DMS79 (cell line): ENCODE measurements at places on chromosomes 5 and 9.

DNA sequence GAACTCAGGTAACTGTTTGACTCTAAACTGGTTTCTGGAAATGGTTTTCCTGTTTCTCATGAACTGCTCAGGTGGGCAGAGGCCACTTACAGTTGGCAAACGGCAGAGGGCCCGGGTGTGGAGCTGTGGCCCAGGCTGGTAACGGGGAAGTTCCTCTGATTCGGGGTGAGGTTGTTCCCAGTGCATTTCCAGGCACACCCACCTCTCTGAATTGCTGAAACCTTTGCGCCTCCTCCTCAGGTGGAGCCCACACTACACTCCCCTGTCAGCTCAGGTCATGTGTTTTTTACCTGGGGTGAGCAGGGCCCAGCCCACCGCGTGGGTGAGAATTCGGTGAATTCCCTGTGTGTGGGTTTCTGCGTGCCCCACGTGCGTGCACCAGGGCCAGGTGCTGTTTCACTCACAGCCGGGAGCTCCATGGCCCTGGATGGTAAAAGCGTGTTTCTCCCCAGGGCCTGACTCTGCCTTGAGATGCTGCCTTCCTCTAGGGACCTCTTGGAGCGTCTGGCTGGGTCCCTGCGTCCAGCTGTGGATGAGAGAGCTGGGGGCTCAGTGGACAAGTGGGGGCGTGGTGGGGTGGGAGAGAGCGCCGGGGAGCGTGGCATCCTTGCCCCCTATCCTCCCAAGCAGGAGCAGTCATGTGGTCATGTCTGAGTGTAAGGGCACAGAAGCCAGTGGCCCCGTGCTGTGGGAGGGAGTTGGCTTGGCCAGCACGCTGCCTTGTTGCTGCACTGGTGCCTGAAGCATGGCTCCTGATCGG is 33.5 kb upstream of the LPCAT1 start:
- DNase-seq: no peak

DNA sequence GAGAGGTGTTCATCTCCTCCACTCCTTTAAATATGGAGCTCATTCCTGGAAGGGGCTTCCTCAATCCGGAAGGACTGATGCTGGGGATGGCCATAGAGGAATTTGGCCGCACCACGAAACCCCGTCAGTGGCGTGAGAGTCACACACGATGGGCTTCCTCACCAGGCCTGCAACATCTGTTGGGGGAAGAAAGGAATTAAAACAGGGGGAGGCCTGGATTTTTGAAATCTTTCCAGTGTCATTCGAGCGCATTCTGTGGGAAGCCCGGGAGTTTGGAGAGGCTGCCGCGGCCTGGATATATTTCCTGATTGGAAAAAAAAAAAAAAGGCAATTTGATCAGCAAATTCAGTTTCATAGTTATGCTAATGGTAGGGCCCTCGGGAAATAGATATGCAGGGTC is 76.3 kb upstream of the ORM1 start:
- no peak for DNase-seq

GRCh38 chr5:68178579-68178978 is 37.0 kb upstream of the PIK3R1 start:
- DNase-seq: no peak

GRCh38 chr5:56737002-56737621 is 78.2 kb upstream of the MAP3K1 start:
- no peak for DNase-seq

- no peak for DNase-seq
These were observed 55.9 kb downstream of the ADRB2 start for GRCh38 chr5:148882332-148882731.

DNA sequence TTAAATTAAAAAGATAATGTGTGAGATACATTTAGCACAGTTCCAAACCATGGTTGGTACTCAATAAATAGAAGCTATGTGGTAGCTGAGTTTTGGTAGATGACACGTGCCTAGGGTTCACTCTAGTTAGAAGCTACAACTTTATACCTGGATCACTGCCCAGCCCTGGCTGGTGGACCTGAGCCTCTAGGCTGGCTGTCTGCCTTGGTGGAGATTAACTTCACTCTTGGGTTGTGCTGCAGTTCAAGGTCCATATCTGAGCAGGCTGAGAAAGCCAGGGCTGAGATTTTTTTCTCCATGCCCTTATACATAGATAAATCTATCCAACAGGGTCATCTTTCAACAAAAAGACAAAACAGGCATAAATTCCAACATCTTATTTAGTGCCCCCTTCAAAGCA is 44.6 kb upstream of the SPDL1 start:
- no peak for DNase-seq

DNA sequence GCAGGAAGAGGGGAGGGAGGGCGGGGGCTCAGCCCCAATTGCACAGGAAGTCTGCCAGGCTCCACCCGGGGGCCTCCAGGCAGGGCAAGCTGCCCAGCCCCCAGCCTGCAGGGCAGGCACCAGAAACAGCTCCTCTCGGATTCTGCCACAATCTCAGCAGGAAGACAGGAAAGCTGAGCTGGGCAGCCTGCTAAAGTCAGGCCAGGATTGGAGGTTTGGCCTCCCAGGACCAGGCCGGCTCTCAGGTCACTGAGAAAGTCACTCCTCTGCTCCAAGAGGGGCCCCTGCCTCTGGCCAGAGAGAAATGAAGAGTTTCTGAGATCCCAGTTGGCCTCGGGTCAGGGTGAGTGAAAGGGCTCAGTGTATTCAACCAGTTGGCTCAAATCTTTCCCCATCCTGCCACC is 54.6 kb upstream of the STXBP1 start:
- no peak for DNase-seq

- no peak for DNase-seq
These were observed 10.5 kb upstream of the ENTREP1 start for GRCh38 chr9:69314547-69314946.

DNA sequence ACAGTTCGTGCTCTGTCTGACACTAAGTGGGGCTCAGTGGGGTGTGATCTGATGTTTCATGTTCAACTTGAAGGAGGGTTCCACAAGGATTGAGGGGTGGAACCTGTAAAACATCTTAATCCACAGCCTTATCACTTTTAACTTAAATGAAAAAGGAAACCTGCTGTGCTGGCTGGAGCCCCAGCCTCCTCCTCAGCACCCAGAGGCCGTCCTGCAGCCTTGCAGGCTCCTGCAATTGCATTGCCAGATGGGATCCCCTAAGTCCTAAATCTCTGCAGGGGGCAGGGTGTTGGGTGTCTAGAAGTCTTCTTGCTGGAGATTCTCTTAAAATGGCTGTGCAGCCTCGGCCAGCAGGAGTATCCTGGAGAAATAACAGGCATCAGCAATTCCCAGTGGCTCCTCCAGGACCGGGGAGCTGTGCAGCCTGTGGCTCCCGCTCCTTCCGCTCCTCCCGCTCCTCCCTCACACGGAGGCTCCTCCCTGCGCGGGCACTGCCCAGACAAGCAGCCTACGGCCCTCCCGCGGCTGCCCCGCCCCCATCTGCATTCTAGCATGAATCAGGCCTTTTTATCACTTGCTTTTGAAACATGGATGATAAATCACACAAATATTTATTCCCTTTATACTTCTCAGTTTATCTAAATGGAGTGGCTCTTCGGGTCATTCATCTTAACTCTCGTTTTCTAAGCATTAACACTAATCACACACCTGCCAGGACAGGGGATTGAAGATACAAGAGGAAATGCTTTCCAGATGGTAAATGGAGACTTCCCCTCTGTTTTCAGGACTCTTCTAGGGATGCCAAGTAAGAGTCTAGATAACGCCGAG is 131.0 kb downstream of the ADAMTS16 start:
- DNase-seq: peak; percentile 69

- peak; percentile 50 for DNase-seq
These were observed 3.8 kb upstream of the NDST1 start for GRCh38 chr5:150503977-150504620.

GRCh38 chr9:79210541-79211243 is 361.1 kb upstream of the TLE4 start:
- no peak for DNase-seq

DNA sequence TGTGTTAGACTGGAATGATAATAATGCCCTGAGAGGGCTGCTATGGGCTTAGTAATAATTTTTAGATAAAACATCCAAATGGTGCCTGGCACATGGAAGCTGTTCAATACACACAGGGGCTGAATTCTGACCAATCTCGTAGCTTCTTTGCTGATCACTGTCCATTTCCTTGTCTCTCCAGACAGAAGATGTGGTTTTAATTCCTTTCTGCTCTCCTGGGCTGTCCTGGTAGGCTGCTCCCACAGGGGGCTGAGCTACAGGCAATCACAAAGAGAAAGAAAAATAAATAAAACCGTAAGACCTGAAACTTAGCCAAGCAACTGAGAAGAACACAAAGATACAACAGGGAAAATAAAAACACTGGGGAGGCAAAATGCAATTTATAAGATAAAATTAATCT is 136.5 kb downstream of the CDK5RAP2 start:
- no peak for DNase-seq

- no peak for DNase-seq
These were observed 161.7 kb upstream of the KLF9 start for GRCh38 chr9:70576116-70576515.

DNA sequence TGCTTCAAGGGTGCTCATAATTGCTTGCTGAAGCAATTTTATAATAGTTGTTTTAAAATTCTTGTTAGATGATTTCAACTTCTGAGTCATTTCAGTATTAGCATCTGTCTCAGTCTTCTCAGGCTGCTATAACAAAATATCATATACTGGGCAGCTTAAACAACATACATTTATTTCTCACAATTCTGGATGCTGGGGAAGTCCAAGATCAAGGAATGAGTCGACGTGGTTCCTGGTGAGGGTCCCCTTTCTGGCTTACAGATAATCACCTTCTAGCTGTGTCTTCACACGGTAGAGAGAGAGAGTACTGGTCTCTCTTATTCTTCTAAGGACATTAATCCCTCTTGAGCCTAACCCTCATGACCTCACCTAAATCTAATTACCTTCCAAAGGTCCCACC is 160.4 kb downstream of the SIL1 start:
- no peak for DNase-seq

- DNase-seq: no peak
These were observed 31.8 kb upstream of the PLCXD3 start for GRCh38 chr5:41542183-41542582.
